Activated T-helper 9 cell treated with anti-CD3 and anti-CD28 coated beads, Interleukin-2, amount 50 U/mL, for 16 hours (primary cell): ENCODE measurements at places on chromosomes 4 and X.
A peak's percentile ranks its signal among the peaks of the same experiment; 100 is the strongest.

DNA sequence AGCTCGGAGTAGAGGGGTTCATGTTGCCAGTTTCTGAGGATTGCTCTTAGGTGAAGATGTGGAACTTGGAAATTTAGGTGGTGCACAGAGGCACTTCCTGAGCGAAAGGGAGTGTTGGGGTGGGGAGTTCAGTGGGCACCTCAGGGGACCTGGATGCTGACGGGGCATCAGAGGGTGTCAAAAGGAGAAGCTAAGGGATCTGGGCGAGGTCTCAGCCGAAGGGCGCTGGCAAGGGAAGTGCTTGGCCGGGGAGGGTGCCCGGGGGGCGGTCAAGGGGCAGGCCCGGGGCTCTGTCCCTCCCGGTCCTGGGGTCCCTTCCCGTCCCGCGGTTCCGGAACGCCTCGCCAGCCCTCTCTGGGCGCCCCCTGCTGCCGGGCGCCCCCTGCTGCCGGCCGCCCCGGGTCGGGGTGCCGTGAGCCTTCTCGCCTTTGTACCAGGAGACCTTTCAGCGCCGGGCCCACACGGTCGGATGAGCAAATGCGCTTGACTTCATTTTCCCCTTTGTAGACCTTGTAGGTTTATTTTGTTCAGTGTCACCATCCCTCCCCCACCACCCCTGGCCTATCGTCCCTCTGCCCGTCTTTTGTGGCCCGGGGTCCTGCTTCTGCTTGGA lies 3.0 kb upstream of the PHOX2B start:
- DNase-seq, result no peak

- DNase-seq, result no peak
Observed at GRCh38 chr4:14184265-14184664, 556.7 kb upstream of the BOD1L1 start.

DNA sequence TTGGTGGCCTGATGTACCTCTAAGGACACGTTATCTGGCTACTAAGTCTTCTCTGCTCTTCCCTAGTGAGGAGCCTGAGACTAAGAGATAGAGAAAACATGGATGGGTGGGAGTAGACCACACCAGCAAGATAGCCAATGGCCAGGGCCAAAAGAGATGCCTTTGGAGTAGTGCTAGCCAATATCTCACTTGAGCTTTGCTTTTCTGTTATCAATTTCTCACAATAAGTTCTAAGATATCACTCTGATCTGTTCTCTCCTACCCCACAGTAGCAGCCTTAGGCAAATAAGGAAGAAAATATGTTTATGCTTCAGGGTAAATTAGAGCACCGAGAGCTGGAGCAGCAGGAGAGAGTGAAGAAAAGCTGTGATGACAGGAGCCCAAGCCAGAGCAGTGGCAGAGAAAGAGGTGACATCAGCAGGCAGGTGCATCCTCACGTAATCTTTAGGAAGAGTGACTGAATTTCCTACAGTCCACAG lies 343.9 kb upstream of the NOCT start:
- no peak for DNase-seq

DNA sequence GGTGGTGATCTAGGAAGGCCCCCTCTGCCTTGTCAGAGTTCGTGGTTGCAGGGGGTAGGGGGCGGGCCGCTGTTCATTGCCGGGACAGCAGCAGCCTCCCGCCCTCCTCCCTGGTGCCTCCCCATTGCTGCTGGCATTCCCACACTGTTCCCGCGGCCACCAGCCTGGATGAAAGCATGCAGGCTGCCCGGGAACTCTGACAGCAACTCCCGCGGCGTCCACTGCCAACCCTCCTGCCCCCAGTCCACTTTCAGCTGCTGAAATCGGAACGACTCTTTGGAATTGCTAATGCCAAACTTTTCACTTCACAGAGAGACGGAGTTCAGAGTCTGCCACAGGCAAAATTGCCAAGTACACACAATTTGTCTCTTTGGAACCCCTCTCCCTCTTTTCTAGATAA lies 121.9 kb downstream of the BEND2 start:
- no peak for DNase-seq

GRCh38 chrX:119667111-119667878 lies 25.7 kb downstream of the SEPTIN6 start:
- no peak for DNase-seq

- DNase-seq, result no peak
Observed at GRCh38 chr4:89024051-89024675, 32.8 kb downstream of the FAM13A start.

- DNase-seq, result no peak
Observed at GRCh38 chrX:39758791-39759525, 338.8 kb downstream of the BCOR start.

GRCh38 chr4:144338834-144339233 lies 198.3 kb upstream of the GYPA start:
- DNase-seq, result no peak

DNA sequence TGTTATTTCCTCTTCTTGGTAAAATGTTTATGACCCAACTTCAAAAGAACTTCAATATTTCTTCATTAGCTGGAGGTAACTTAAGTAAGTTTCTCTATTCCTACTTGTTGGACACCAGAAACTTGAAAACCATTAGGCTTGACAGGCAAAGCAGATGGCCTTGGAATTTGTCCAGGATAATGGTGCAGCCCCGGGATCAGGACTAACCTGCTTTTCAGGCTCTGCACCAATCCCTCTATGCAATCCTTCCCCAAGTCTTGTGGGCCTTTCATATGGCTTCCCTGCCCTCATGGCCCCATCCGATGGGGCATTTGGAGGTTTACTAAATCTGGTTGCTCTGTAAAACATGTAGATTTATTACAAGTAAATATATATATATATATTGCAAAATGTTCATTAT lies 68.5 kb downstream of the SPINK2 start:
- DNase-seq, result no peak

DNA sequence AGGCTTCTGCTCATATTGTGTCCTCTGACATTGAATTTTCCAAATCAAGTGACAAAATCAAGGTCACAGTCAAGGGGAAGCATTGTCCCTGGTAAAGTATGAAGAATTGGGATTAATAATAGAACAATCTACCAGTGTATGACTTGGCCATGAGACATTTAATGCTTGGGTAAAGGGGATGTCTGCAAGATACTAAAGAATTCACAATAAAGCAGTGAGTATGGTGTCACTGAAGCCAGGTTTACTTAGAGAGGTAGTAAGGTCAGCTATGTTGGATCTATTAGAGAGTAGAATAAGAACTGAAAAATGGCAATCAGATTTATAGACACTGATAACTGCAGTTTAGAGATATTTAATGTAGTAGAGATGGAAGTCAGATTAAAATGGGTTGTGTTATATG lies 349.2 kb downstream of the BMPR1B start:
- no peak for DNase-seq

- no peak for DNase-seq
Observed at GRCh38 chrX:17812763-17813162, 48.3 kb downstream of the RAI2 start.

DNA sequence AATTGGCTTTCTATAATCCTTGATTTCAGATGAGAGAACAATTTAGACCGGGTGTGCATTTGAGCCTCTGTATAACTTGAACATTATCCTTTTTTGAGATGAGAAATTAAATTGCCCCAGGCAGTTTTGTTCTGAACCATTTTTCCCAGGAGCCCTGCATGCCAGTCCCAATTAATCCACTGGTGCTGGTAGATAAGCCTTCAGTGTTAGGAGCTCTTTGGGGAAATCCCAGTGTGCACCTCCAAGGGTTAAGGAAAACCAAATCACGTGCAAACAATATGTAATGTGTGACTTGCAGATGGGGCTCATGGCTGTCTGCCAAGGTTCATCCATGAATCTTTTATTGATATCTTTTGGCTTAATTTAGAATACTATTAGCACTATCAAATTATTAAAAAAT lies 43.2 kb downstream of the KIT start:
- DNase-seq, result no peak

GRCh38 chrX:153641627-153642026 lies 5.4 kb upstream of the DUSP9 start:
- no peak for DNase-seq

DNA sequence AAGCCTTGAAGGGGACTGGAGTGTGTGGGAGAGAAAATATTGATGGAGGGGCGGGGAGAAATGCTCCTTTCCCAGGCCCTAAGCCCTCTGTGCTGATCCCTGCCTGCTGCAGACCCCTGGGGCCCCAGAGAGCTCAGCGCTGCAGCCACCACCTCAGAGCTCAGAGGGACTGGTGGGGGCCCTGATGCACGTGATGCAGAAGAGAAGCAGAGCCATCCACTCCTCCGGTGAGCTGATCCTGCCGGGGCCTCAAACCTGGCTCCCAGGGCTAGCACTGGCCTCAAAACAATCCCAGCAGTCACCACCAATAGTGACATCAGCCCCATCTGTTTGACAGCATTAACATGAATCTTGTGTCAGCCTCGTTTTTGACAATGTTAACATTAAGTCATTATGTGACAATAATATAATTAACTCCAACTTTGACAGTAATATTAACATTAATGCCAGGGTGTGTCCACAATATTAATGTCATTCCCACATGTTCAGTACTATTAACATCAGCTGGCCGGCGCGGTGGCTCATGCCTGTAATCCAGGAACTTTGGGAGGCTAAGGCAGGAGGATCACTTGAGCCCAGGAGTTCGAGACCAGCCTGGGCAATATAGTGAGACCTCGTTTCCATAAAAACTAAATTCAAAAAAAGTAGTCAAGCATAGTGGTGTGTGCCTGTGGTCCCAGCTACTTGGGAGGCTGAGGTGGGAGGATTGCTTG lies 5.8 kb downstream of the WAS start:
- no peak for DNase-seq

DNA sequence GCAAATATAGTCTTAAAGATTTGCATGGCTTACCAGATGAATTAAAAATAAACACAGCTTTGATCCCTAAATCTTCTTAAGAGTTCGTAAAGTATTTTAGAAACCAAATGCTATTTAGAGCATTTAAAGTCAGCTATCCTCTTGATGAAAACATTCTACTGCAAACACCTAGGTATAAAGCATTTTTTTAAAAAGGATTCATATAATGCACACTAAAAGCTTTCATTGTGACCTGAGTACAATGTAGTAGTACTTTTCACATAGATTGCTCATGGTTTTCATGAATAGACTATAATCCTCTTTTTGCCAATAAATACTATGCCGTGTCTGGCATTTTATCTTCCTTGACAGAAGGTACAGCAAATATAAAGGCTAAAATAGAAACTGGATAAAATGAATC lies 805.1 kb upstream of the INTU start:
- no peak for DNase-seq

- peak; percentile 16 for DNase-seq
Observed at GRCh38 chrX:41265615-41266014, 68.3 kb upstream of the DDX3X start.

DNA sequence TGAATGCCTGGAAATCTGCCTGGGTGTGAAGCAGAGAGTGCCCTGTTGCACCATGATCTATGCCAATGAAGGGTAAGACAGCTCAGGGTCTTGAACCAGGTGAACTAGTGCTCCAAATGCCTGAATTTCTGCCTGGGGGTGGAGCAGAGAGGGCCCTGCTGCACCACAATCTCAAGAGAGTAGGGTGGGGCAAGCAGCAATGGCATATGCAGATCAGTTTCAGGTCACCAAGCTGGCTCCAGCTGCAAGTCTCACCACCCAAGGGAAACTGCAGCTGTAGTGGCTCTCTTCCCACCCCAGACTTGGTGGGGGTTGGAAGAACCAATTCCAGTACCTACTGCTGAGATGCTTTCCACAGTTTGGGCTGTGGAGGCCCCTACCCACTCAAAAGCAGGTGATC lies 147.0 kb downstream of the SPANXN1 start:
- DNase-seq, result no peak

DNA sequence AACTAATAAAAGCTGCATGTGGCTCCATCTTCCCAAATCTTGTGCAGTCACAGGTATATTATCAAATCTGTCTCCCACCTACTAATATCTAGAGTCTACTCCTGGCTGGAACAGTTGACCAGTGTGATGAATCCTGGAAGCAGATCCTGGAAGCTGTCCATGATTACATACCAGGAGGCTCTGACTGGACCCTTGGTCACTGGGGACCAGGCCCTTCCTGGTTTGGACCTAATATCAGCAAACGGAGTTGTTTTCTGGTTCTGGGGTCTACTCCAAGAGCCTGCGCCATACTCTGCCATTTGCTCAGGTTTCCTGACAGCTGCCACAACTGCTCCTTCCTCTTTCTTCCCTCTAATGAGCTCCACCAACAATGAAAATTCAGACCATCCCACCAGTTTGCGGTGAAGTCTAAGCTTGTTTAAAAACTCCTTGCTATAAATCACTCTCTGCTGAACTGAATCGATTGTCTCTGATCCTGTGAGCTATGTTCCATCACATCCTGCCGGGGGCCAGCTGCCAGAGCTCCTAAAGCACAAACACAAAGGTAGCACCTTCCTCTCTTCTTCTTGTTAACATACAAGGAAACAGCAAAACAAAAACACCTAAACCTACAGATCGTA lies 114.2 kb downstream of the PALLD start:
- DNase-seq, result no peak

- no peak for DNase-seq
Observed at GRCh38 chrX:115533485-115533884, 27.5 kb upstream of the PLS3 start.
